ENCODE measurements at places on chromosomes 4 and X. TPM values are rescaled to one million over a fixed set of nuclear protein-coding genes. Genes with fewer than 3 reads are reported as not detected.

ZNF630 gene
- total RNA-seq = 3.0 TPM

CLCN4 gene
- total RNA-seq = 2.4 TPM

TLR8 gene
- total RNA-seq = not detected

ZFYVE28 gene
- 1.9 TPM for total RNA-seq

NSUN7 gene
- 8.9 TPM for total RNA-seq

CTSO gene
- 5.5 TPM for total RNA-seq

S100G gene
- not detected for total RNA-seq

ZCCHC13 gene
- not detected for total RNA-seq

PPBP gene
- total RNA-seq = 0.24 TPM

CDS1 gene
- total RNA-seq = 16.1 TPM

ASB5 gene
- total RNA-seq = 0.24 TPM

MAGEA11 gene
- not detected for total RNA-seq

MAGEA2 gene
- total RNA-seq = not detected

F8A2 gene
- total RNA-seq = 0.96 TPM

CENPE gene
- total RNA-seq = 0.43 TPM

GEMIN8 gene
- total RNA-seq = 7.7 TPM

HELT gene
- total RNA-seq = not detected

FGFBP2 gene
- not detected for total RNA-seq

PNMA6F gene
- total RNA-seq = not detected

CT47B1 gene
- total RNA-seq = not detected

WDR17 gene
- total RNA-seq = 0.48 TPM

MAGEA1 gene
- not detected for total RNA-seq

GATA1 gene
- not detected for total RNA-seq

PHOX2B gene
- total RNA-seq = not detected

FAAH2 gene
- total RNA-seq = 3.6 TPM
